Muscle of back (tissue), 13 donors: ENCODE measurements at places on chromosomes 7 and 10.

- DNase-seq = no peak
Measured at GRCh38 chr7:72003236-72003635, 408.9 kb downstream of the CALN1 start.

DNA sequence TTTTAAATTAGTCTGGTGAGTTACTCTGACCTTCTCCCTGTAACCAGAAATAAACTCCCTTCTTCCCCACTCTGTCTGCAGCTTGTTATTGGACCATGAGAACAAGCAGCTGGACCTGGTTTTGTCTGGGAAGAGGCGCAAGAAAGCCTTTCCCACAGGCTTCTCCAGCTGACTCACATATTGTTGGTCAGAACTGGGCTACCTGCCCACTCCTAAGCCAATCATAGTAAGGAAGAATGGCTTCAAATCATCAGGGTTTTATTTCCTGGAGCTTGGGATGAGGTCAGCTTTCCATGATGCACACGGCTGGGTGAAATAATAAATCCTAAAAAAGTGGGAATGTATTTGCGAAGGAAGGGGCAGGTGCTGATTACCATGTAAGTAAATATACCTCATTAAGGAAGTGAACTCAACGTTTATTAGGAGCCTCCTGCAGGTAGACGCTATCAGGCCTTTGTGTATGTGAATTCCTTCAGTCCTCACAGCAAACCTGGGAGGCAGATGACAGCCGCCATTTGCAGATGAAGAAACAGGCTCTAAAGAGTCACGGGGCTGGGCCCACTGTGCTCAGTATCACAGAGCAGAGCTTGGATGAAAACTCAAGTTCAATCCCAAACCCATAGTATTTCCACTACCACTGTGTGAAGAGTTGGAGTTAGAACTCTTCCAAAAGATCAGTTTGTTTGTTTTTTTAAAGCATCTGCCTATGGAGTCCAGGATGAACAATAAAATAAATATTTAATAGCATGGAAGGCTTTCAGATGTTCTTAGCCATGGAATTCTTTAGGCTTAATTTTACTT is 32.8 kb downstream of the IL15RA start:
- peak; percentile 98 for DNase-seq

DNA sequence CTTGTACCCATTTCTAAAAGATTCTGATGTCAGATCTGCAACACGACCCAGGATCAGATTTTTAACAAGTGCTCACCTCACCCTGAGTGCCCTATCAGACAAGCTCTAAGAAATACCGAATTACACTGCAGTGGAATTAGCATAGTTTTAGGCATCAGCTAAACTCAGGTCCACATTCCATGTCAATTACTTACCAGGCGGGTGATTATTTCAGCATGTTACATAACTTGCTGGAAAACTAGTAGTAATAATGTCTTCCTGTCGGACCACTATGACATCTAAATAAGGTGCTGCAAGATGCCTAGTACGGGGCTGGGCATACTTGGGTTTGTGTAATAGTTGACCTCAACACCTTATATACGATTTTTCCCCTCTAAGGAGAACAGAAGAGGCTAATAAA is 21.0 kb downstream of the TRIL start:
- DNase-seq = no peak

- peak; percentile 61 for DNase-seq
Measured at GRCh38 chr10:113704637-113705343, 25.1 kb downstream of the CASP7 start.

GRCh38 chr10:1015688-1016087 is 10.0 kb downstream of the IDI2 start:
- DNase-seq = no peak

- DNase-seq = no peak
Measured at GRCh38 chr7:27193335-27194001, 6.4 kb downstream of the HOXA13 start.

- DNase-seq = no peak
Measured at GRCh38 chr10:69374242-69374641, 42.5 kb downstream of the TACR2 start.

DNA sequence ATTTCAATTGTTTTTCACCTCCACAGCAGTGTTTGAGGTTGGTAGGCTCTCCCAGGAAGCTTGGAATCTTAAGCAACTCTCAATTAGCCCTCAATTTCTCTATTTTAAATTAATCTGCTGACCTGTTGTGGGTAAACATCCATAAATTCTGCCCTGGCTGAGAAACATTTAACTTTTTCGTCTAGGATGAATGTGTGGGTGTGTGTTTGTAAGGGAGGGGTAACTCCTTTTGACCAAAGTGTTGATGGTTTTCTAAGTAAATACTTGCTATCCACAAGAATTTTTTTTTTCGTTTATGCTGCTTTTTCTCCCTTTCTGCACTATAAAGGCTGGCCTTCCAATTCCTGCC is 973 bp downstream of the PPP3CB start:
- no peak for DNase-seq

- DNase-seq = no peak
Measured at GRCh38 chr10:117298219-117298618, 57.3 kb downstream of the SLC18A2 start.

DNA sequence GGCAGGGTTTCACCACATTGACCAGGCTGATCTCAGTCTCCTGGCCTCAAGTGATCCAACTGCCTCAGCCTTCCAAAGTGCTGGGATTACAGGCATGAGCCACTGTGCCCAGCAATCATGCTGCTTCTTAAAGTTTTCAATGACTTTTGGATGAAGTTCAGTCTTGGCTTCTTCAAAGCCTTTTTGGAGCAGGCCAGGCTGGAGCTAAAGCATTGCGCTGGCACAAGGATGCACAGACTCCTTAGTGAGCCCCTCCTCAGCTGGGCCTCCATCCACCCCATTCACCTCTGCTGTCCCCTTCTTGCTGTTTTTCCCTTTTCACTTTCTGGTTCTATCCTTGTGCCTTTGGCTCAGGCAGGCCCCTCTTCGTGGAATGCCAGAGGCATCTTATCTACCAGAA is 638.6 kb downstream of the TYW1 start:
- DNase-seq = no peak

- DNase-seq = peak; percentile 59
Measured at GRCh38 chr10:71312811-71313789, 6.0 kb upstream of the SLC29A3 start.

DNA sequence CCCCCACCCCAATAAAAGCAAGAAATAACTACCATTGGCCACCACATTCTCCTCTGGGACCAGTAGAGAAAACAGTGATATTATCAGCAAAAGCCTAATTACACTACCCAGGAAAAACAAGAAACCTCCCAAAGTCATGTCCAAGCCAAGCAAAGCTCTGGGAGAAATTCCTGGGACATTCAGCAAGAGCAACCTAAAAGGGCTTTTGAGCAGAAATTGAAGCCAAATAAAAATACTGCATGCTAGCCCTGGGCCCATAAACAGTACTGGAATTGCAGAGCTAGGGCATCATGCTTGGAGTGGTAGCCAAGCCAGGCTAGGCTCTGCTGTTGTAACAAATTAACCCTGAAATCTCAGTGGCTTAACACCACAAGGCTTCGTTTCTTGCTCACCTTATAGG is 347.9 kb downstream of the LRMDA start:
- DNase-seq = no peak

DNA sequence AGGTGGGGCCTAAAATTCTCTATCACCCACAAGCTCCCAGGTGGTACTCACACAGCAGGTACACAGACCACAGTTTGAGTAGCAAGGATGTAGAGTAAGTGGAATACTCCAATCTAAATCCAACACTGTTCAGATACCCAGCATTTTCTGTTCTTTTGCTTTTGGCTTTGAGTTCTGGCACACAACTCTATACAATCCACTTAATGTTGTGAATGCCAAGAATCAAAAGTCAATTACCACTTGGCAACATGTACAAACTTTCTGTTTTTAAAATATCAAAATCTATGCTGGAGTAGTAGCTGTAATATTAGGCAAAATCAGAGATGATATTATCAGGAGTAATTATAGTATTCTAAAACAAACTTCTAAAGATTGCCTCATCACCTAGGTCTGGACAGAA is 133.4 kb upstream of the LRRTM3 start:
- no peak for DNase-seq

GRCh38 chr10:108801775-108802517 is 1121.4 kb downstream of the XPNPEP1 start:
- no peak for DNase-seq

- no peak for DNase-seq
Measured at GRCh38 chr7:97680622-97681021, 51.3 kb upstream of the TAC1 start.

DNA sequence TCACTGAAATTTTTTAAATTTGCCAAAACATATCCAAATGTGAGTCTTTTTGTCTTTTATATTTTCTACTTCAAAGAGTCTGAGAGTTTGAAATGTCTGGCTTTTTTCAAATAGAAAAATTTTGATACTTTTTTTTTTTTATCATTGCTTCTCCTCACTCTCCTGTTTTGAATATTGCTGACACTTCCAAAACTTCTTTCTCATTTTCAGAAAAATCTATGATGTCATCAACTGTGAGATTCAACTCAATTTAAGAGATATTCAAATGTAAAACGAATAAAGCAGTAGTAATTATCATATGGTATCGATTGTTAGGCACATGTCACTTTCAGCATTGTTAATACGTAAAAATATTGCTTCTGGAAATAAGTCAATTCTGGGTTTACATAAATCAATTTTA is 505.8 kb upstream of the STEAP1 start:
- no peak for DNase-seq

GRCh38 chr10:5043716-5044115 is 40.1 kb upstream of the AKR1C2 start:
- DNase-seq = no peak

GRCh38 chr7:143434660-143435059 is 8.6 kb upstream of the TAS2R60 start:
- DNase-seq = no peak

DNA sequence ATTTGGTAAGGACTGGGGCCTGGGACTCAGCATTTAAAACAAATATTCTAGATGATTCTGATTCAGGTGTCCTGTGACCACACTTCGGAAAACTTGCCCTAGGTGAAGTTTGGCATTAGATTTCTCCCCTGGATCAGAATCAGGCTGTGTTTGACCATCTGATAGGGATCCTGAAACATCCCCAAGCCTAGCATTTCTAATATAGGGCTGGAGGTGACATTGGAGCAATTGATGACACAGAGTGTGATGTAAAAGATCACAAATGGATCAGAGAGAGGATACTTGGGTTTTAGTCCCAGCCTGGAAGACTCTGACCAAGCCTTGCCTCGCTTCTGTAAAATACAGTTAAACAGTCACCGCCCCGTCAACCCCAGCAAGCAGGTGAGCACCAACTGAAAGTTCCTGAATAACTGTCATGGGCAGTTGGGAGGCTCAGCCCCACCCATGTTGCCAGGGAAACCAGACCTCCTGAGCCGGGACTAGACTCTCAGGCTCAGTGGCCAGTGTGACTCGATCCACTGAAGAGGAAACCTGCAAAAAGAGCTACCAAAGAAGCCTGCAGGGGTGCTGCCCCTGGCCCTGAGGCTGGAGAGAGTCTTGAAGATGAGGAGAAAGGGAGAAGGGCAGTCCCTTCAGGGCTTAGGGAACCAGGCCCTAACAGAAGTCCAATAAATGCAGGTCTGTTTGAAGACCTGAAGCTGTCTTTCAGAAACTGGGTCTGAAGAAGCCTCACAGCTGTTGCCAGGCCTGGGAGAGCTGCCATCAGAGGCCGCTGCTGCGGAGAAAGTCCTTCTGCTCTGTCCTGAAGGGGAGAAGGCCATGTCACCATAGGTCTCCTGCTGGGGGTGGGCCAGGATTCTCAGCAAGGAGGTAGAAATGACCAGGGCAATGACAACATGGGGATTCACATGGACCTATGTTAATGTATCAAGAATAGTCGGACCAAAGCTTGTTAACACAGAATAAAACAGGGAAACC is 126.1 kb upstream of the KCNMA1 start:
- DNase-seq = peak; percentile 31

- no peak for DNase-seq
Measured at GRCh38 chr7:149544028-149544427, 46.4 kb upstream of the ZNF746 start.

- DNase-seq = no peak
Measured at GRCh38 chr10:22816298-22816653, 101.9 kb upstream of the PIP4K2A start.

- no peak for DNase-seq
Measured at GRCh38 chr7:6461946-6462550, 14.3 kb upstream of the DAGLB start.

- no peak for DNase-seq
Measured at GRCh38 chr7:65287023-65287422, 86.6 kb upstream of the ZNF92 start.

- DNase-seq = no peak
Measured at GRCh38 chr7:1704811-1705738, 35.0 kb downstream of the ELFN1 start.

DNA sequence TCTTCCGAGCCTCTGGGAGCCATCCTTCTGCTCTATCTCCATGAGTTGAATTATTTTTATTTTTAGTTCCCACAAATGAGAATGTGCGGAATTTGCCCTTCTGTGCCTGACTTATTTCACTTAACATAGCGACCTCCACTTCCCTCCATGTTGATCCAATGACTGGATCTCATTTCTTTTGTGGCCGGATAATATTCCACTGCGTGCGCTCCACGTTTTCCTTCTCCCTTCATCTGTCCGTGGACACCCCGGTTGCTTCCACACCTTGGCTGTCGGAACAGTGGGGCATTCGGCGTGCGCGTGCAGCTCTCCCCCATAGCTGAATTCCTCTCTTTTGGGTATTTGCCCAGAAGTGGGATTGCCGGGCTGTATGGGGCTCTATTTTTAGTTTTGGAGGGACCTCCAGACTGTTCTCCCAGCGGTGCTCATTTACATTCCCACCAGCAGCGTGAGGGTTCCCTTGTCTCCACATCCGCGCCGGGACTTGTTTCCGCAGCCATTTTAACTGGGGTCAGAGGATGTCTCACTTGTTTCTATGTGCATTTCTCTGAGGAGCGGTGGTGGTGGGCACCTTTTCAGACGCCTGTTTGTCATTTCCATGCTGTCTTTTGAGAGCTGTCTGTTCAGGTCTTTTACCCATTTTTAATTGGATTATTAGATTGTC is 51.0 kb upstream of the SUN1 start:
- no peak for DNase-seq

DNA sequence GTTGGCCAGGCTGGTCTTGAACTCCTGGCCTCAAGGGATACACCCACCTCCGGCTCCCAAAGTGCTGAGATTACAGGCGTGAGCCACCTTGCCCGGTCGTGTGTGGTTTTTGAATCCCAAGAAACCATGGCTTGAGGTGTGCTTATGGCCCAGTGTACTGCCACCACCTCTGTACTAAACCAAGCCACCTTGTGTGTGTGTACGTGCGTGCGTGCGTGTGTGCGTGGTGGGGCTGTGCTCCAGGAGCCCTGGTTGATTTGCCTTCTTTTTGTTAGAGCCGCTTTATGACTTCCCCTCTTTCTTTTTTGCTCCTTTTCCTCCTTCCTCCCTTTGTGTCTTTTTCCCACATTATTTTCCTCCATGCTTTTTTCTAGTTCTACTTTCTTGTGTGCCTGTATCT is 121.4 kb downstream of the CAMK1D start:
- DNase-seq = no peak

GRCh38 chr10:34049887-34050286 is 715.4 kb upstream of the NRP1 start:
- no peak for DNase-seq

DNA sequence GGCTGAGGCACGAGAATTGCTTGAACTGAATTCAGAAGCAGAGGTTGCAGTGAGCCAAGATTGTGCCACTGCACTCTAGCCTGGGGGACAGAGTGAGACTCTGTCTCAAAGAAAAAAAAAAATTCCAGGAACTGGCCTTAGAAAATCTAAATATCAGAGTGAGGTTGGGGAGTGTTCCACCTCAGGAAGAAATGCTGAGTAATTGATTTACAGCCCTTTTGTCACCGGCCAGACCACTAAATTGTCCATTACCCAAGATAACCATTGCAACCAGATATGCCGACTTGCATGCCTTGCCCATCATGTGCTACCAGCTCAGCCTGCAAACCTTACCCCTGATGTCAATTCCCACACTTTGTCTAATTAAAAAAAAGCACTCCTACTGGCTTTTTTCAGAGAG is 42.4 kb downstream of the CRCP start:
- DNase-seq = no peak
